ENCODE measurements at places on chromosomes 2 and 18.
A peak's percentile ranks its signal among the peaks of the same experiment; 100 is the strongest.

- no peak for DNase-seq
Observed at GRCh38 chr18:11480692-11481091, 128.7 kb upstream of the SLC35G4 start.

DNA sequence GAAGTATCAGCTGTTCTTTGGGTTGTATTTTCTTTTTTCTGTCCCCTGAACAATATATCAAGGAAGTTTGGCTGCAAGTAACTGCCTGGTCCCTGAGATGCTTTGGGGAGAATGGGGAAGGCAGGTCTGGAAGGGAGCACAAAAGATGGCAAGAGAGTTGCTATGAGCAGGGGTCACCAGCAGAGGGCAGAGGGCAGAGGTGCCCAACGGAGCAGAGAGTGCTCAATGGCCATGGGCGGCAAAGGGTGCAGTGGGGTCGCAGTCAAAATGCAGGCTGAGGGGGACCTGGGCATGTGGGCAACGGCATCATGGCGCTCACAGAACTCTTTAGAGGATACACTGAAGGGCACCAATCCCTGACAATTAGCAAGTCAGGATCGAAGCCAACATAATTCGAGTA is 107.7 kb upstream of the ATP8B1 start:
- no peak for DNase-seq

GRCh38 chr2:100073110-100073509 is 69.3 kb downstream of the AFF3 start:
- DNase-seq: no peak

DNA sequence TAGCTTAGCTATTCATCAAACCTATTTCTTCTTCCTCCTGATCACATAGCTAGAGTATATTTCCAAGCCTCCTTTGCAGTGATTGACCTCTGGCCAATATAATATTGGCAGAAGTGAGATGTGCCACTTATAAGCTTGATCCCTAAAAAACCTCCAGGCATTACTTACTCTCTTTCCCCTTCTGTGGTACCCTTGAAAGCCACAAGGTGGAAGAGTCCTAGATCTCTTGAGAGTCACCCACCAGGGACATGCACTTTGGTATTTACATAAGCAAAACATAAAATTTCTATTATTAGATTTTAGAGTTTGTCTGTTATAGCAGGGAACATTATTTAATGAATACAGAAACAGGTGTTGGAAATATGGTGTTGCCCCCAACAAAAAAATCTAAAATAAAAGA is 112.0 kb downstream of the EXOC6B start:
- DNase-seq: peak; percentile 6

GRCh38 chr2:121947674-121948073 is 192.2 kb downstream of the TSN start:
- DNase-seq: no peak
